ENCODE measurements at places on chromosomes 6 and 20. TPM values are rescaled to one million over a fixed set of nuclear protein-coding genes. Genes with fewer than 3 reads are reported as not detected.

The ADGB gene
- not detected for total RNA-seq

The PANK2 gene
- total RNA-seq: 49.6 TPM

The TFAP2C gene
- total RNA-seq: not detected

The SGK2 gene
- not detected for total RNA-seq

The RAET1G gene
- 0.34 TPM for total RNA-seq

The TFAP2D gene
- not detected for total RNA-seq

The BPIFB2 gene
- not detected for total RNA-seq

The CAGE1 gene
- total RNA-seq: not detected

The FAM83C gene
- total RNA-seq: not detected

The ADA gene
- total RNA-seq: 16.1 TPM

The FKBP1A gene
- 313 TPM for total RNA-seq

The CST1 gene
- 0.80 TPM for total RNA-seq

The HCK gene
- not detected for total RNA-seq

The KCNK16 gene
- total RNA-seq: not detected

The TXNDC5 gene
- total RNA-seq: 577 TPM

The OPRM1 gene
- total RNA-seq: not detected

The C4B gene
- total RNA-seq: 0.33 TPM

The MICB gene
- total RNA-seq: 19.6 TPM

The PPP1R14C gene
- total RNA-seq: not detected

The C6orf58 gene
- total RNA-seq: not detected

The ENPP5 gene
- total RNA-seq: not detected

The PSORS1C1 gene
- total RNA-seq: 2.1 TPM

The SSTR4 gene
- not detected for total RNA-seq

The CST7 gene
- not detected for total RNA-seq

The LYRM4 gene
- total RNA-seq: 22.3 TPM

The ZNF831 gene
- total RNA-seq: not detected

The NRSN1 gene
- total RNA-seq: not detected

The TRIM40 gene
- not detected for total RNA-seq

The SEL1L2 gene
- not detected for total RNA-seq

The HLA-DRB1 gene
- total RNA-seq: 0.39 TPM

The SPTLC3 gene
- 0.33 TPM for total RNA-seq

The SLC24A3 gene
- not detected for total RNA-seq

The GUCA1A gene
- not detected for total RNA-seq

The IRF4 gene
- total RNA-seq: not detected

The HLA-DQB2 gene
- total RNA-seq: not detected

The KCNB1 gene
- not detected for total RNA-seq

The LINC00237 gene
- total RNA-seq: not detected

The OSER1 gene
- 28.0 TPM for total RNA-seq

The ANGPT4 gene
- not detected for total RNA-seq

The OSTM1 gene
- 35.9 TPM for total RNA-seq

The SLC13A3 gene
- total RNA-seq: not detected

The HAO1 gene
- not detected for total RNA-seq

The BTNL2 gene
- total RNA-seq: not detected

The C2 gene
- total RNA-seq: not detected

The FOXQ1 gene
- not detected for total RNA-seq

The TRPC4AP gene
- 91.6 TPM for total RNA-seq
